ENCODE measurements at places on chromosomes 4 and X. TPM values are rescaled to one million over a fixed set of nuclear protein-coding genes. Genes with fewer than 3 reads are reported as not detected.

GRCh38 chr4:88147799-88148217 lies 10.6 kb downstream of the ABCG2 start:
- DNase-seq, result no peak

DNA sequence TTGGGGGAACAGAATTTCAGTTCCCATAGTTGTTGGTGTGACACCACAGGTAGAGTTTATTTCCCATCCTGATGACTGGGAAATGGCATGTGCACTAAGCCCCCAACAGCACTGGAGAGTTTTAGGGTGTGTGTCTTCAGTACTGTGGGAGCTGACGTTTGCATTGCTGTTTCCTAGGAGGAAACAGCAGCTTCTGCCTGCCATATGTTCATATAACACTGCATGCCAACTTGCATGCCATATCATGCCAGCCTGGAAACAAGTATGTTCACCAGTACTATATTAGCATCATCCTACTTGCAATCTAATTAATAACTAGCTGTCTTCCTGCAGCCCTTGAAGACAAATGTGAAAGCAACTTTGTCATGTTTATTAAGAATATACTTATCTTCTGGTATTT lies 58.2 kb downstream of the NAA11 start:
- DNase-seq, result no peak

DNA sequence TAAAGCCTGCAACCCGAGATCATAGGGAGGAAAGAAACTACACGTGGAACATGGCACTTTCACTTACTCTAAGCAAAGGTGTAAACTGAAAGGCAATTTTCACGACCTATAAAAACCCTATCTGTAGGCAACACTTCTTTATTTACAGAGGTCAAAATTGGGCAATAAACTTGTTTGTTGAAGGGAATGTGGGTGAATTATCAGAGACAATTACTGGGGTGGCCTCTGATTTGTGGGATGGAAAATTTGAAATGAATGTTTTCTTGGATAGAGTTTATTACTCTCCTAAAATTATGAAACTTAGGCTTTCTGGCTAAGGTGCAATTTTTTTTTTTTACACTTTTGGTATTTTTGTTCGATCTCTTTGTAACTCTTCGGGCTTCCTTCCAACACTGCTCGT lies 734.1 kb upstream of the TENM3 start:
- no peak for DNase-seq

GRCh38 chr4:158945529-158946108 lies 157.3 kb upstream of the RAPGEF2 start:
- no peak for DNase-seq

DNA sequence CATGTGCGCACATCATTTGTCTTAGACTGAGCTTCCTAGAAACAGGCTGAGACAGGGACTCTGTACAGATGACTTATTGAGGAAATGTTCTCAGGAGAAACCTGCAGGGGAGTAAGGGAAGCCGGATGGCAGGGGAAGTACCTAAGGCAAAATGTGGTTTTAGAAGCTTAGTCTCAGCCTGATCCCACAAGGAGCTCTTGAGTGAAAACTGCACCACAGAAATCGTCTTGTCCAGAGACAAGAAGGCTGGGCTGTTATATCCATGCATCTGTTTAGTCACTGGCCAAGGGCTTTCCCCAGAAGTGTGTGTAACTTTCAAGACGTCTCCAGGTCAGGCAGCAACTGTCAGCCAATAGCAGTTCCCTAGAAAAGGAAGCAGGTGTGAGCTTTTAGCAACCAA lies 86.0 kb downstream of the FUNDC1 start:
- no peak for DNase-seq

DNA sequence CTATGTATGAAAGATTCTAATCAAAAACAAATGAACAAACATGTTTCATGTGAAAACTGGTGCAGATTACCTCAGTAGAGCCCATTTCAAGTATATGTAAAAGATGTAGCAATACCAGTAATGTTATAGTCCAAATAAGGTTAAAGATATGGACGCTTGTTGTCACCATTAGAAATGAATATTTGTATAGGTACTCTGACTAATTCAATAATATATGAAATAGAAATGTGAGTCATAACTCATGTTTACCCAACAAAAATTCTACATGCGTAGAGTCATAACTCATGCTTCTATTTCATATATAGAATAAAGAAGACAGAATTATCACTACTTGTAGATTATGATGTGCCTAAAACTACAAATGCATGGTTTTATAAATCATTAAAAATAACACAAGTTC lies 739.1 kb upstream of the DIAPH2 start:
- no peak for DNase-seq

GRCh38 chr4:85831647-85832046 lies 356.7 kb downstream of the ARHGAP24 start:
- DNase-seq, result no peak

- DNase-seq, result no peak
These were observed 176.1 kb upstream of the MAGEB16 start for GRCh38 chrX:35622040-35622439.

DNA sequence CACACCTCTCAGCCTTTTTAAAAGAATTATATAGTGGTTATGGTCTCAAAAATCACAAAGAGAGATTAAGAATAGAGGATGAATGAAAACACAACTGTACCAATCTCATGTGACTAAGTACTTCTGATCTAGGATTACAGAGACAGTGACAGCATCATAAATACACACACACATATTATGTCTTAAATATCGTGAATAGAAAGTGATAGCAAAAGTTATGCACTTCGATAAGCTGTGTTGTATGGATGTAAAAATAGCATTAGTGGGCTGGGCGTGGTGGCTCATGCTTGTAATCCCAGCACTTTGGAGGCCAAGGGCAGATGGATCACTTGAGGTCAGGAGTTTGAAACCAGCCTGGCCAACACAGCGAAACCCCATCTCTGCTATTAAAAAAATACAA lies 25.0 kb downstream of the GYPA start:
- no peak for DNase-seq

DNA sequence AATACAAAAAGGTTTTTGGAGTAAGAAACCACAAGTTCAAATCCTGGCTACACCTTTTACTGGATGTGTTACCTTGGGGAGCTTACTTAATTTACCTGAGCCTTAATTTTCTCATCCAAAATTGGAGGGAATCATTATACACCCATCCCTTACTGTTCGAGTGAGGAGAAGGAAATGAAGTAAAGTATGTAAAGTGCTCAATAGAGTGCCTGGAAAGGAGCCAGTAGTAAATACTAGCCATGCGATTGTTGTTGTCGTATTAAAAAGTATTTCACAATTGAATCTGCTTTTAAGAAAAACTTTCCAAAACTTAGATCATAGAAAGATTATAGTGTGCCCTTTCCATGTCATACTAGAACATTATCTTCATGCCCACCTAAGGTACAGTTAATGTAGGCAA lies 124.5 kb downstream of the ATXN3L start:
- no peak for DNase-seq

DNA sequence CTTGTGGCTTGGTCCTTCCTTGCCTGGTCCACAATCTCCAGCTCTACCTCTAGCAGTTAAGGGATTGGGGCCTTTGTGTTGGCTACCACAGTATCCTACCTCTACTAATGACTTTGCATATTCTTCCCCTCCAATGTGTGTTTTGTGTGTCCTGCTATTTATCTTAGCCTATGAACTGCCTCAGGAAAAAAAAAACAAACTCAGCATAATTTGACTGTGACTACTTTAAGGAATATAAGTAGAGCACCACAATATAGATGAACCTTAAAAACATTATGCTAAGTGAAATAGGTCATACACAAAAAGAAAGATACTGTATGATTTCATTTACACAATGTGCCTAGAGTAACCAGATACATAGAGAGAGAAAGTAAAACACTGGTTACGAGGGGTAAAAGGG lies 61.3 kb upstream of the PTPN13 start:
- DNase-seq, result no peak

DNA sequence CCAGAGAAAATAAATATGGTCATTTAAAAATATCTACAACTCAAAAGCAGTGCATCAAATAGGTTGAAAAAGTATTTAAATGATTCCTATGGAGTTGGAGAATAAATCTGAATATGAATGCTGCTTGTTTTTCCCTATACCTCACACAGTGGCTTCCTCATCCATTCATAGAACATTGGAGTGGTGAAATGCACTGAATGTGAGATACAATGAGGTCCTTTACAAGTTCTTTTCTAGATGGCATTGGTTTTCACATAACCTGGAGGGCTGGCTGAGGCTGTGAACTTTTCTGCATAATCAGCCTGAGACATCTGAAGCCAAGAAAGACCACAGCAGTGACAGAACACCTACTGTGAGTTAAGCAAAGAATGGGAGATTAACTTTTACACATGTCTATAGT lies 279.1 kb upstream of the NRK start:
- no peak for DNase-seq

DNA sequence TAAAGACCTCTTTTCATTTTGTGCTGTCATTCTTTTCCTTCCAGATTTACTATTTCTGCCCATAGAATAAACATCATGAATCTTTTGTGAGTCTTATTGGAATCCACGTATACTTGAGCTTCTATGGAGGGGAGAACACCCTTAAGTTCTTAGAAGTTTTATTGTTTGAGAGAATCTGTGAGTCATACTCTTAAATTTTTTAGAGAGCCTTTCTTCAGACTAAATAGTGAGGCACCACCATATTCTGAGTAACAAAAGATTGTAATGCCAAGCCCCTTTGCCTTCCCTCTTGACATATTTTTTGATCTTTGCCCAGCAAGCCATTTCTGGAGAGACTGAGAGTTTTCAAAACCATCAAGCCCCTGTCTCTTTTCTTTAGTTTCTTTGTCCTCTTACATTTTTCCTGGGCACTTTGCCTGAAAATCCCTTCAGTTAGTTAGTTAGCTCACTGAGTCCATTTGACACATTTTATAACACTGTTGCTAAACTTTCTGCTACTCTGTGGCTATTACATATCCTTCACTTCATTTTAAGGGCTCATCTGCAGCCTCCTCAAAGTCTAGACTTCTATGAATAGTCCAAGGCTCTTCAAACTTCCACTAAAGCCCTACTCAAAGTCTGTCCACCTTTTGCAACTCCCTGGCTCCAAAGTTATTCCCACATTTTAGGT lies 65.3 kb upstream of the NDUFC1 start:
- no peak for DNase-seq

- DNase-seq, result no peak
These were observed 313.0 kb downstream of the DCTD start for GRCh38 chr4:182604161-182604622.

GRCh38 chr4:181261279-181261678 lies 981.9 kb upstream of the TENM3 start:
- DNase-seq, result no peak

GRCh38 chr4:150375025-150375424 lies 206.9 kb upstream of the MAB21L2 start:
- no peak for DNase-seq

GRCh38 chr4:42673082-42673425 lies 16.1 kb upstream of the ATP8A1 start:
- DNase-seq, result peak; percentile 74

DNA sequence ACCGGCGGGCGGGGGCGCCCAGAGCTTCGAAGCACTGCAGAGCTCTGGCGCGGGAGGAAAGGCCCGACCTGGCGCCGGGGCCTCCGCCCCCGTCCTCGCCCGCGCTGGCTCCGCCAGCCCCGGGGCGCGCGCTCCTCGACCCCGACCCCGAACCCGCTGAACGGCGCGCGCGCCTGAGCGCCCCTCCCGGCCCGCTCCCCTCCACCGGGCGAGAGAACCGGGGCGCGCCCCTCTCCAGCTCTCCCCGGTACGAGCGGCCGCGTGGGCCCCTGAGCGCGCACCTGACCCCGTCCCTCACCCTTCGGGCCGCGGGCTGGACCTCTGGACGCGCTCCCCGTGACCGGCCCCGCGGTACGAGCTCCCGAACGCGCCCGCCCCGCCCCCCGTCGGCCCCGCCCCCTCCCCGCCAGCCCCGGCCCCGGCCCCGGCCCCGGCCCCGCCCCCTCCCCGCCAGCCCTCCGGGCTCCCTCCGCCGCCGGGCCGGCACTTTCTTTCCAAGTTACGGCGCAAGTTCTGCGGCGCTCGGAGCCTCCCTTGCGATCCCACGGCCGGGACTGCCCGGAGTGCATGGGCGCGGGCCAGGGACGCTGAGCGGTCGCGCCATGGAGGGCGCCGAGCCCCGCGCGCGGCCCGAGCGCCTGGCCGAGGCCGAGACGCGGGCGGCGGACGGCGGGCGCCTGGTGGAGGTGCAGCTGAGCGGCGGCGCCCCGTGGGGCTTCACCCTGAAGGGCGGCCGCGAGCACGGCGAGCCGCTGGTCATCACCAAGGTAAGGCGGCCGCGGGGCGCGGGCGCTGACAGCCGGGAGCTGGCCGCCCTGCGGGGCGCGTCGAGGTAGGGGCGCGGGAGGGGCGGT lies at the start of gene SHROOM2:
TSS of gene SHROOM2 (plus strand) at position 486 of the 854 bp plus-strand sequence. CDS start at position 603, 117 bp downstream.
- DNase-seq, result no peak

DNA sequence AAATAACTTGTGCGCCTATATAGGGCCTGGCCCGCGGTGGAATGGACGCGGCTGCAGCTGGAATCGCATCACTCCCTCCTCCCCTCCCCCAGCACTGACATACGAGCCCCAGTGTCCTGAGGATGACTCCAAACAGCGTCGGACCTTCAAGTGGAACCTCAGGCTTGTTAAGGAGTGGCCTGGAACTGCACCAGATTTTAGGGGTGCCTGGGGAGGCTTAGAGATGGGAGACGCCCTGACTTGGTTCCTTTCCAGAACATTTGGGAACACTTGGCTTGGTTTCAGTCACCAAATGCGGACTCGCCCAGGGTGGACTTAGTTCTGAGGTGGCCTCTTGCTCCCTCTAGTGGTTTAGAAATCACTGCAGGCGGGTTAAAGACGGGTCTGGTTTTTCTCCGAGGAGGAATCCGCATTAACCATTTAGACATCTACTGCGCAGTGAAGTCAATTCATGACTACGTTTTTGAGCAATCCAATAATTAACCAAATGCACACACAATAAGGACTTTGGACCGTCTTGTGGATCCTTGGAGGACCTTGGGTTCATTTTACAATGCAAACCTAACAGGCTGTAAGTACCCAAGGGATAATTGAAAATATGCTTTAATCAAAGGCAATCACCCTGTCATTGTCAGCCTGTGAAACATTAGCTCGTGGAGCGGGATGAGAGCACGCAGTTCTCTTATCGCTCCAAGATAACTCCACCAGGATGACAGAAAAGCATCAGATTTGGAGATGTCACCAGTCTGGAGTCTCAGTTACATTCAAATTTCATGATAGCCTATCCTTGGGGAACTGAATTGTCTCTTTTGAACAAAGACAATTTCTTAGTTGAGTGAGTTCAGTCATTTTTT lies 11.2 kb upstream of the PDGFRA start:
- peak; percentile 94 for DNase-seq

- DNase-seq, result no peak
These were observed 1585.3 kb upstream of the AGA start for GRCh38 chr4:179027569-179027968.

DNA sequence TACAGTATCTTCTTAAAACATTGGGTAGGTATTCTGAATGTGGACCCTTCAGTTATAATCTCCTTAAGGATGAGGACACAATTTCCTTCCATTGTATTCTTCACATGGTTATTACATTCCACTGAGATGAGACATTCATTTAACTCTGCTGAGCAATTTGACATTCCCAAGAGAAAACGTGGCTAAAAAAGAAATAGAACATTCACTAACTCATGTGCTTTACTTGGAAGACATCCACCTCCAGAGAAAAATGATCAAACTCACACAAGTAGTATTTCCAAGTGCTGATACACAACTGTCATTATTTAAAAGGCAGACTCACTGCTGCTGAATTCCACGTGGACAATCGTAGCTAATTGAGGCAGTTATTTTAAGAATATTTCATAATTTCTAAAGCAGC lies 227.9 kb upstream of the ANKRD50 start:
- no peak for DNase-seq

Gene MAGEA9B
- total RNA-seq, result not detected

Gene FAM156A
- 4.3 TPM for total RNA-seq

Gene AFF2
- total RNA-seq, result 3.2 TPM

Gene SOWAHB
- total RNA-seq, result not detected

Gene TSPAN6
- 7.5 TPM for total RNA-seq

Gene XPNPEP2
- 3.5 TPM for total RNA-seq
